ENCODE measurements at places on chromosomes 16 and 17.

GRCh38 chr17:74959826-74960515 is 12.6 kb downstream of the HID1 start:
- DNase-seq, result no peak

DNA sequence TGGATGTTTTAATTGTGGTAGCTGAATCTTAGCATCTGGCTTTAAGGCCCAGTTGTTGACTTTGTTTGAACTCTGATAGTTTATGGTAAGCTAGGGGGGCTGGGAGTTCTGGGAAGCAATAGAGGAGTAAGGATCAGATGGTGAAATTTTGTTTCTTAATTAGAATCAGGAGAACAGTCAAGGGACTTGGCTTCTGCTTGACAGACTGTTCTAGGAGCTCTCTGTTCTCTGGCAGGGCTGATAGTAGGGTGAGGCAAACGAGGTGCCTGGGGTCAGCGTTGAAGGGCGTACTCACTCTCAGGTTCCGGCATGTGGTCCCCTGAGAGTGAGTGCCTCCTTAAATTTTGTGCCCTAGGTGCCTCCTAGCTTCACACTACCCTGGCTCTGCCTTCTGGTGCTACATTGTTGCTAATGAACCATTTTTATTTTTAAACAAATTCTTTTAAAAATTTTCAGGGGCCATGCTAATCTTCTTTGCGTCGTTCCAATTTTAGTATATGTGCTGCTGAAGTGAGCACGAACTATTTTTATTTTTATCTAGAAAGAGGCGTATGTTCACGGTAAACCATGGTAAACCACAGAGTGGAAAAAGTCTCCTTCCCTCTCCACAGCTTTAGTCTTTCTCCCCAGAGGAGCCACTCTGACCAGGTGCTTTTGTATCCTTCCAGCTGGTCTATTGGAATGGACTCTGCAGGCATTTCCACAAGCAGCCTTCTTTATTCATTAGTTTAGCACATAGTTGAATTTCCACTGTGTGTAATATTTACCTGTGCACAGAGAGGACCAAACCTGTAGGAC is 19.7 kb downstream of the SLC7A6 start:
- no peak for DNase-seq

DNA sequence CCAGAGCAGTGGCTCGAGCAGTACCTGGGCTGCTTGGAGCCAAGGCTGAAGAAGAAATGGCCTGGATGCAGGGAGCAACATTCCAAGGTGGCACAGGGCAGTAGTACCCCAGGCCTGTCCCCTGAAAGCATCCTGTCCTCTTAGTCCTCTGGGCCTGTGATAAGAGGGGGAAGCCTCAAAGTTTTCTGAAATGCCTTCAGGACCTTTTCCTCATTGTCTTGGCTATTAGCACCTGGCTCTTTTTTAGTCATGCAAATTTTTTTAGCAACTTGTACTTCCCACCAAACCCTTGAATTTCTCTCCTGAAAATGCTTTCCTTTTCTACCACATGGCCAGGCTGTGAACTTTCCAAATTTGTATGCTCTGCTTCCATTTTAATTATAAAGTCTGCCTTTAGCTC is 148.9 kb downstream of the HS3ST2 start:
- DNase-seq, result no peak

- no peak for DNase-seq
These were observed 7.6 kb downstream of the CLTC start for GRCh38 chr17:59627274-59627673.

DNA sequence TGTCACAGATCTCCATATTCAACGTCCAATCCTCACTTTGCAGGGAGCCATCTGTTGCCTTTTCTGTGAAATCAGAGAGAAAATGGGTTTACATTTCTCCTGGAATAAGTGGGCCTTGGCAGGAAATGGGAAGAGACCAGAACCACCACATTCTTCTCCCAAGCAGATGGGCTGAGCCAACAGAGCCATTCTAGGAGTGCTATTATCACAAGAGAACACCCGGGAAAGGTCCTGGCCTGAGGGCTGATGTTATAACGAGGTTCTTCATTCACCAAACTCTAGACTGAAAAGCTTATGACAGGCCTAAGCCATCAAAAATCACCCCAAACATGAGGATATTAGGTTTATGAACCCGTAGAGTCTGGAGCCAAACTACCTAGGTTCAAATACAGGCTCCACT is 64.7 kb downstream of the TOM1L2 start:
- no peak for DNase-seq

GRCh38 chr17:6408276-6408675 is 26.6 kb downstream of the AIPL1 start:
- no peak for DNase-seq

Data from stimulated activated CD8-positive, alpha-beta memory T cell treated with anti-CD3 and anti-CD28 coated beads, Interleukin-4, amount 100 ng/mL, for 24 hours (primary cell).